Left forelimb (tissue), 1 donor: ENCODE measurements at places on chromosomes 1 and 21.

- DNase-seq: no peak
Observed at GRCh38 chr1:204025917-204026707, 46.8 kb upstream of the SOX13 start.

DNA sequence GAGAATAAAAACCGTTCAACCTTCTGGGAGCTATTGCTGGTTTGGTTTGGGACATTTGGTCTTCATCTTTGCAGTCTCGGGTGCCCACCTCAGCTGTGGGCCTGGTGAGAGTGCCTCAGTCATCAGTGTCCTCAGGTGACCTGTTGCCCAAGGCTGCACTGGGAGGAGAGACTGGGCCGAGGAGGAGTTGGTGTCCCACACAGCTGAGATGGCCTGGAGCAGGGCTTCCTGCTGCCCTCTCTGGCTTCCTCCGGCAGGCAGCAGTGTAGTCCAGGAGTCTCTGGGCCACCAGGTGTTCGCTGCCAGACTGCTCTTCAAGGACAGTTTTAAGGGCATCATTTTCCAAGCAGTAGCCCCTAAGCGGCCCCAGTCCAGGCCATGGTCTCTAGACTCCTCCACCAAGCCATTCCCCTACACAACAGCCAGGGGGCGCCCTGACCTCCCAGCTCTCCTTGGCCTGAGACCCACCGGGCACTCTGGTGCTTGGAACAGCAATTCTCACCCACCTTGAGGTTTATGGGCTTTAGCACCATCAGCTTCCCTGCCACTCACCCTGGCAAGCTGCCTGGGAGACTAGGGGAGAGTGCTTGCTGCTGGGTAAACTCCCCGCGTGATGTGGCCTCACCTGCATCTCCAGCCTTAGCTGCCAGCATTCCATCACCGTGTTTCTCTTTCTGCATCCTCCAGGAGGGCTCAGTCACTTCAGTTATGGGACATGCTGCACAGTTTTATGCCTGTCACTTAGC is 9.1 kb upstream of the SYTL1 start:
- no peak for DNase-seq

- no peak for DNase-seq
Observed at GRCh38 chr1:73411479-73411878, 786.5 kb downstream of the LRRIQ3 start.

DNA sequence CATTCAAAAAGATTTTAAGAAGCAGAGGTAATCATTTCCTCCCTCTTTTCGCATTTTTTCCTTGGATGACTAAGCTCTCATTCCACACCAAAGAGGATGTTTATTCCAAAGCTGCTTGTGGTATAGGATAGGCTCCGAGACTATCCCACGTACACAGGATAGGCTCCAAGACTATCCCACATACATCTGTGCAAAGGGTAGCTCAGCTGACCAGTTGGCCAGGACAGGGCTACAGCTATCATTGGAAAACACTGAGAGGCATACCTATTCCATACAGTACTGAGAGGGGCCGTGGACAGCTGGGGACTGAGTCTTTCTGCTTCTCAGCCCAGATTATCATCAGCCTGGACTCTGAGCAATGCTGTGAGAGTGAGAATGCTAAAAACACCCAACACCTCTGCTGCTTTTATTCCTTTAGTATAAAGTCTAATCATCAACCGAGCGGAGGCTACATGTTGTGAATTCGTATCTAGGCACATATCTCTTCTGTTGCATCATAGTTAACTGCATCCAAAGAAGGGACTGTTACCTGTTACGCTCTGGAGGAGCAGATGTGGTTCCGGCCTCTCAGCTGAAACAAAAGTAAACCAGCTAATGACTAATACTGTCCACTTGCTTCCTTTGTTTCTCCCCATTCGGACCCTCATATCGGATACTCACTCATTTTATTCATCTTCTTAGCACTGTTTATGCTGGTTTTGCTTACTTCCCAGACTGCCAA is 141.0 kb downstream of the TNFSF18 start:
- no peak for DNase-seq

- no peak for DNase-seq
Observed at GRCh38 chr1:180231936-180232335, 1.9 kb downstream of the LHX4 start.

DNA sequence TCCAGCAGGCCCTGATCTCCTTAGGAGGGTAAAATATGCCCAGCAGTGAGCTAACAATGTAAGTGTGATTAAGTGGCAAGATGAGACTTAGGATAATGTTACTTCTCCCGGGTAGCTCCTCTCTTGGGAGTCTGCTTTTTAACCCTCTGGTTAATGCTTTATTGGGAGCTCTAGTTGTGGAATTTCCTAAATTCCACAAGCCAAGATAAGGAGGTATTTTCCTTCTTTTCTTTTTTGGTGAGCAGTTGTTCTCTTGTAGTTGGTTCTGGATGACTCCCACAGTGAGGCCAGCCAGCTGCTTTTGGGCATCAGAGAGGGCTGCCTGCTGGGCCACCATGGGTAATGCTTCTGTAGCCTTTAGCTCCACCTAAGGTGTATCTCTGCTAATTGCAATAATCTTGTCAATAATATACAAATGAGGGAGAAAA is 19.3 kb downstream of the C1orf52 start:
- DNase-seq: no peak

DNA sequence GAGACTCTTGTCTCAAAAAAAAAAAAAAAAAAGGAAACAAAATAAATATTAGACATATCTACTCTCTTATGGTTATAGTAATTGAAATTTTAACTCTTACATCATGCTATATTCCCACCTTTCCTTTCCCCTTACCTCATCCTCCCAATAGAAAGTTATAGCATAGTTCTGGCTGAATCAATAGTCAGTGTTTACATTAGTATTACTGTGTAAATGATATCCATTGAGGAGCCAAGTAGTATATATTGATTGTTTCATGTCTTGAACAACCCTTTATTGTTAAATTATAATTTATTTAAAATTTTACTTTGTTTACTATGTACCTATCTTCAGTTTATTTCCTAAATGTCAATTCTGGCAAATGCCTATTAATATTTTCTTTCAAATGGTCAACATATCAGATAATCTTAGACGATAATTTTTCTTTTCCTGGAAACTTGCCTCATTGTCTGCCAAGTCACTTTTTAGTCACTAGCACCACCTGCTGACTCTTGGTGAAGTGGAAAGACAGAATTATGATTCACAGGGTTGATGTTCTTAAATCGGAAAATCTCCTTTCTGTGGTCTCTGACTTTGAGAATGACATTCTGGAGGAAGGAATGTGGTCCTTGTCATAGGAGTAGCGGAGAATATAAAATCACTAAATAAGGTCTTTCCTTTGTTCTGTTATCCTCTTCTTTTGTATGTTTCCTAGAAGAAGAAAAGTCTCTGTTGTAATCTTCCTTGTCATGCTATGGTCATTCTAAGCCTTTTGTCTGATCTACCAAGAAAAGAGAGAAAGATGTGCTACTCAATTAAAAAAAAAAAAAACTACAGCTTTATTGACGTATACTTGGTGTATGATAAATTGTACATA is 8.6 kb downstream of the HJV start:
- no peak for DNase-seq

DNA sequence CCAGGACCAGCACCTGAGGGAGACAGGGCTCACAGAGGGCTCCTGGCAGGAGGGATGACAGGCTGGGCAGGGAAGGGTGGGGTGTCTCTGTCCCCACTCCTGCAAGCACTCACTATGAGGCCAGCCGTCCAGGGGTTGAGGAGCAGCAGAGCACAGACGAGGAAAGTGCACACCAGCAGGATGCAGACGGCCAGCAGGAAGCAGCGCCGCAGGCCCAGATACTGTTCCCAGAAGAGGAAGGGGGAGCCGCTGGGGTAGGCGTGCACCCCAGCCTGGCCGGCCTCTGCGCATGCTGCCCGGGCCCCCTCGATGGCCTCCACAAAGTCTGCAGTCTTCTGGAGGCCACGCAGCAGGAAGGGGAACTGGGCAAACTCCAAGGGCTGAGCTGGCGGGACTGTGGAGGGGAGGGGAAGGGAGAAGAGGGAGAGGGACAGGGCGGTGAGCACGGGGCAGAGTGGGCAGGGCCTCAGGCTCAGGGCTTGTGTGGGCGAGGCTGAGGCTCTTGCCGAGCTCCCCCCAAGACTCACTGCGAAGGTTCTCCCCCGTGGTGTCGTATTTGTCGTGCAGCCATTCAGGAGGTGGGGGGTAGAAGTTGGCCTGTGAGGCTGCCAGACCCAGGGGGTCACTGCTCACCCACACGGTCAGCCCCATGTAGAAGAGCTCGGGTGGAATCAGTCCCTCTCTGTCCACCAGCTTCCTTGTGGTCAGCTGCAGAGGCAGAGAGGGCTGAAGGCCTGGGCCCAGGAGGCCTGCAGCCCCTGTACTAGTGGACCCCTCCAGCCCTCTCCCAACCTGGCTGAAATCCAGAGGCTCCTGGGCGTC is 16.5 kb downstream of the PTCH2 start:
- DNase-seq: no peak

- DNase-seq: no peak
Observed at GRCh38 chr1:10059342-10059718, 26.6 kb downstream of the UBE4B start.

- no peak for DNase-seq
Observed at GRCh38 chr1:60359431-60359830, 285.9 kb upstream of the C1orf87 start.

DNA sequence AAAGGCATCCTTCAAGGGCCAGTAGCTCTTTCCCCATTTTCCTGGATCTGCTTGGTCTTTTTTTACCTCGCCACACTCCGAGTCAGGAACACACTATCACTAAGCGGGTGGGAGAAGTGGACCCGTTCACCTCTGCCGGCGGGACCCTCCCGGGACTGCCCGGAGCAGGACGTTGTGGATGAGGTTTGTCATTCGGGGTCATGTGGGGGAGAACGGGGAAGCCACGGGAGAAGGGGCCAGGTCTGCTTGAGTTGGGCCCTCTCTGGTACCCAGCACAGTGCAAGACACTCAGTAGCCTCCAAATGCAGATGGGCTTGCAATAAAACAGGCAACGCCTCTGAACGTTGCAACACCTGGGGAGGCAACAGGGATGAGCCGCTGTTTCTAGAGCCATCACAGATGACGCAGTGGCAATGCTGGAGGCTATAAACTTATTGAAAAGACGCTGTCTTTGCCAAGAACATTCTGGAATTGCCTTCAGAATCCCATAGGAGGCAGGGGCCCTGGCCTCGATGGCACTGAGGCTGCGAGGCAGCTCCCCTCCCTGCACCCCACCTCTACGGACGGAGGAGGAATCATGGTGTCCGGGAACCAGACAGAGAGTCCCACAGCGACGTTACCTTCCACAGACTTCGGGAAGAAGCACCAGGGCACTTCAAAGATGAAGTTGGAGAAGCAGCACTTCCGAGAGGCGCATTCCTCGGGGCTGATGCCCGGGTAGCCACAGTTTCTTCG is 3.8 kb downstream of the TFF2 start:
- no peak for DNase-seq

- no peak for DNase-seq
Observed at GRCh38 chr21:46001821-46002681, 20.5 kb downstream of the COL6A1 start.

GRCh38 chr1:36864823-36865601 is 169.3 kb downstream of the GRIK3 start:
- DNase-seq: no peak

DNA sequence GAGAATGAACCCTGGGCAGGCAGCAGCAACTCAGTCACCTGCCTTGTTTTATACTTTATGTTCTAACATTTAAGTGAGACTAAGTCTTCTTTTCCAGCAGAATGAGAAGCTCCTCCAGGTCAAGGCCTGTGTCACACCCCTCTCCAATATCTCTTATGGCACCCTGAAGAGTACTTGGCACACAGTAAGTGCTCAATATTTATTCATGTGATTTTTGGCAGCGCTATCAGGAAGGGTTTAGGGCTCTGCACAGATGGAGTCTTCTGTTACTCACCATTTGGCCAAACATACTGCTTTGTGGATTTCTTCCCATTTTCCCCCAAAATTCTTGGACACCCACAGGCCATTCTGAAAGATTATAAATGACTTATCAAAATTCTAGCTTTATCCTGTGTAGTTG is 43.8 kb upstream of the MYBPHL start:
- DNase-seq: no peak

DNA sequence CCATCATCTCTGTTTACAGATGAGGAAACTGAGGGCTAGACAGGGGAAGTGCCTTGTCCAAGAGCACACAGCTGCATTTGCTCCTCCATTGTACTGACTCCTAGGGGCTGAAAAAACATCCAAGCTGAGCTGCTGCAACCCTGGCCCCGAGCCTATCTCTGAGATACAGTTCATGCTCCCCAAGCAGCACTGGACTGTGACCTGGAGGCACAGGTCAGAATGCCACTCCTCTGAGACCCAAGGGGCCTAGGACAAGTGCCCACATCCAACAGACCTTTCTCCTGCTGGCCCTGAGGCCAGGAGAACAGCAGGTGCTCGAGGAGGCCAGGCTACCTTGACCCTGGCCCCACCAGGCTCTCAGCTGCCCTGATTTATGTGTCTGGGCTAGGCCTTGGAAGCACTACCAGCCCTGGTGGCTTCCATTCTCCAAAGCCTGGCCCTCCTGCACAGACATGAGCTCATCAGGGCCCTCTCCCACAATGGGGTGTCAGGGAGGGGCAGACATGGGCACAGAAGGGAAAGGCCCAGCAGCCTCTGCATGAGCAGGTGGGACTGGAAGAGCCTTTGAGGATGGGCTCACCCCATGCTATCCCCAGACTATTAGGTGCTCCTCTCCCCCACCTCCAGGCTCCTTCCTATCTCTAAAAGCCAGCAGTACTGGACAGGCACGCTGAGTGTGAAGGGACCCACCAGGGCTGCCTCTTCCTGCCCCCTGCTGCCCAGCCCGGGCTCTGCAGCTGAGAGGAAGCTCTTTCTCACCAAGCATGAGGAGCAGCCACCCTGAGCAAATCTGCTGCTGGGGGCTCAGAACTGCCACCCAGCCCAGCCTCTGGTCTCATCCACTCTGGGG is 18.8 kb downstream of the ADGRB2 start:
- peak; percentile 80 for DNase-seq

DNA sequence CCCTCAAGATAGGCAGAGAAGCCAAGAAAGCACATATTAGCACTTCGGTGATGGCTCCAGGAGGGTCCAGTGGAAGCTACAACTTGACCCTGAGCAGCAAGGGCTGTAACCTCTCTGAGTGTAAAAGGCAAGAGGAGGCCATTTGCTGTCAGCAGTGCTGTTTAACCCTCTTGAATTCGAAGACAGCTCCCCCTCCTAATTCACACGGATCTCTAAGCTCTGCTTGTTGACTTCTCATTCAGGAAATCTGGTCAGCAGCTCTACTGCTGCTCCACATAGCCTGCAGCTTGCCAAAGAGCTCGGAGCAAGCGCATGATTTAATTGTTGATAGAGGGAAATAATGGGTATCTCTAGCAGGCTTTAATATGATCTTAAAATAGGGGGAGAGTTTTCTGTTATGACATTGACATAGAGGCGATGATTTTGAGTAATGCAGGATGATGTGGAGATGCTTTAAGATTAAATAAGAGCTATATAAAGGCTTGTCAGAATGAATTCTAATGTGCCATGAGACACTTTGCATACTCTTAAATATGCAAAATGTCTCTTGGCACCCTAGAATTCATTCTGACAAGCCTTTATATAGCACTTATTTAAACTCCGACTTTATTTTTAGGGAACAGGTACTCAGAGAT is 79.4 kb upstream of the USH2A start:
- no peak for DNase-seq

DNA sequence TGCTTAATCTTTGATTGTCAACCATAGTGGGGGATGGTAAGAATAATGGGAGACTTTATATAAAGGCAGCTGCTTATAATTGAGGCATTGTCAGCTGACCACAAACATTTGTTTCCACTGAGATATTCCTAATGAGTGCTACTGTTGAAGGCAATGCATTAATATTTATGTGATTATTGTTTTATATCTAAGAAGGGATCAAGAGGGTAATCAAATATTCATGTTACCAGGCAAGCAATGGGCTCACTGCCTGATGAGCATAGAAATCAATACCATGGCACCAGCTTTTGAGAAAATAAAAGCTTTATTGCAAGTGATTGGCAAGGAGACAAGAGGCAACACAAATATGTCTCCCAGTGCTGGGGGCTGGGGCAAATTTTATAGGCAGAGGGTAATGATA is 706.7 kb upstream of the ADAMTS5 start:
- DNase-seq: no peak
